ENCODE measurements at places on chromosomes 6 and 20.
A peak's percentile ranks its signal among the peaks of the same experiment; 100 is the strongest.

DNA sequence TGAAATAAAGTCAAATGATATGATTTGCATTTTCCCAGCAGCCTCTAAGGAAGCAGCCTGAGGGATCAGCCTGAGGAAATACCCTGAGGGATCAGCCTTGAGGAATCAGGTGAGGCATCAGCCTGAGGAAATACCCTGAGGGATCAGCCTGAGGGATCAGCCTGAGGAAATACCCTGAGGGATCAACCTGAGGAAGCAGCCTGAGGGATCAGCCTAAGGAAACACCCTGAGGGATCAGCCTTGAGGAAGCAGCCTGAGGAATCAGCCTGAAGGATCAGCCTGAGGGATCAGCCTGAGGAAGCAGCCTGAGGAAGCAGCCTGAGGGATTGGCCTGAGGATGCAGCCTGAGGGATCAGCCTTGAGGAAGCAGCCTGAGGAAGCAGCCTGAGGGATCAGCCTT is 669.7 kb upstream of the AGPAT4 start:
- no peak for DNase-seq

GRCh38 chr20:38534756-38535155 is 46.2 kb upstream of the ADIG start:
- DNase-seq = no peak

DNA sequence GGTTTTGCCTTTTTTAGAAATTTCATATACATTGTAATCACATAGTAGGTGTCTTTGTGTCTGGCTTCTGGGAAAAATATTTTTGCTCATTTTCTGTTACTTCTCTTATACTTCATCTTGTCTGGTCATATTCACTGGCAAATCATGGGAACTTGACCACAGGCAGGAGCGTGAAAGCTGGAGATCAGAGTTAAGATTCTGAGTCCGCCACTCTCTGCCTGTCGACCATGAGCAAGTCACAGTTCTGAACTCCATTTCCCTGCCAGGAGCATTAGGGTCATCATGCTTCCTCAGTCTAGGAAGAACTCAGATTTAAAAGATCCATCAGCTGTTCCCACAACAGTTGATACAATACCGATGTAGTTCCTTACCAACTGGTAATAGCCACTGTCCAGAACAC is 12.4 kb upstream of the SCGN start:
- no peak for DNase-seq

- no peak for DNase-seq
Observed at GRCh38 chr20:62760856-62761758, 35.2 kb upstream of the MRGBP start.

GRCh38 chr6:26383624-26384417 is 913 bp downstream of the BTN2A2 start:
- DNase-seq = peak; percentile 28

Measured in CD14-positive monocyte (primary cell).